ENCODE measurements at places on chromosomes 1 and 21. TPM values are rescaled to one million over a fixed set of nuclear protein-coding genes. Genes with fewer than 3 reads are reported as not detected.

Gene FOXD3
- total RNA-seq = not detected

DNA sequence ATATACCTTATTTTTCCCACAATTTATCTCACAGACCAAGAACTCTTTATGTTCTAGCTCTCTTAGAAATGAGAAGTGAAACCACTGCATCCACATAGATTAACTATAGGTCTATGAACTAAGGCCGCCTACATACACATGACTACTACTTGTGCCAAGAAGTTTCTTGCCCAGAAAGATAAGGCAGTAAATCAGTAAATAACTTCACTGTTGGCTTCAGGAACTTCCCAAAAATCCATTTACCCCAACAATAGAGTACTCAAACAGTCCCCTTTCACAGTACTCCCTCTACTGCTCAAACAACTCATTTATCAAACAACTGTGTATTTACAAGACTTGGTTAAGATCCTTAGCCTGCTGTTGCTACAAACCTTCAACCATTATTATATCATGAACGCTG, 96.5 kb downstream of the NME7 start:
- no peaks in the 10 kb centered on the region for H3K27me3 ChIP-seq
- no peak for DNase-seq
- no peaks in the 10 kb centered on the region for H3K4me1 ChIP-seq

Gene SLFNL1
- 3.0 TPM for total RNA-seq

DNA sequence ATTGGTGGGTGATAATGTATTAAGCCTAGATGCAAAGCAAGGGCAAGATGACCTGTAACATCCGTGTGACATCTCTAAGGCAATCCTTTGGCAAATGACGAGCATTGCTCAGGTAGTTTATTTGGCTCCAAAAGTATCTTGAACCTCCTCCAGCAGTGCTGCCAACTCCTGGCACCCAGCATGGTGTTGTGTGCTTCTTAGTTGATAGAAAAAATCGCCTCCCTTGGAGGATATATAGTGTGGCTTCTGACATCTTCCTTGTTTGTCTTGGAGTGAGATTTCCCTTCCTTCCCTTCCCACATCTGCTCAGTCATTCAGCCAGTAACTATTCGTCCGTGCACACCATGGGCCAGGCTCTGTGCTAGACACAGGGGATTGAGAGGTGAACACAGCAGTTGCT, 121.8 kb downstream of the TOMM20 start:
- no peaks in the 10 kb centered on the region for H3K36me3 ChIP-seq
- no peaks in the 10 kb centered on the region for H3K27me3 ChIP-seq
- H3K27ac ChIP-seq = no peak overlapping the region
- H3K4me3 ChIP-seq = no peak overlapping the region
- H3K4me1 ChIP-seq = no peaks in the 10 kb centered on the region
- DNase-seq = no peak

DNA sequence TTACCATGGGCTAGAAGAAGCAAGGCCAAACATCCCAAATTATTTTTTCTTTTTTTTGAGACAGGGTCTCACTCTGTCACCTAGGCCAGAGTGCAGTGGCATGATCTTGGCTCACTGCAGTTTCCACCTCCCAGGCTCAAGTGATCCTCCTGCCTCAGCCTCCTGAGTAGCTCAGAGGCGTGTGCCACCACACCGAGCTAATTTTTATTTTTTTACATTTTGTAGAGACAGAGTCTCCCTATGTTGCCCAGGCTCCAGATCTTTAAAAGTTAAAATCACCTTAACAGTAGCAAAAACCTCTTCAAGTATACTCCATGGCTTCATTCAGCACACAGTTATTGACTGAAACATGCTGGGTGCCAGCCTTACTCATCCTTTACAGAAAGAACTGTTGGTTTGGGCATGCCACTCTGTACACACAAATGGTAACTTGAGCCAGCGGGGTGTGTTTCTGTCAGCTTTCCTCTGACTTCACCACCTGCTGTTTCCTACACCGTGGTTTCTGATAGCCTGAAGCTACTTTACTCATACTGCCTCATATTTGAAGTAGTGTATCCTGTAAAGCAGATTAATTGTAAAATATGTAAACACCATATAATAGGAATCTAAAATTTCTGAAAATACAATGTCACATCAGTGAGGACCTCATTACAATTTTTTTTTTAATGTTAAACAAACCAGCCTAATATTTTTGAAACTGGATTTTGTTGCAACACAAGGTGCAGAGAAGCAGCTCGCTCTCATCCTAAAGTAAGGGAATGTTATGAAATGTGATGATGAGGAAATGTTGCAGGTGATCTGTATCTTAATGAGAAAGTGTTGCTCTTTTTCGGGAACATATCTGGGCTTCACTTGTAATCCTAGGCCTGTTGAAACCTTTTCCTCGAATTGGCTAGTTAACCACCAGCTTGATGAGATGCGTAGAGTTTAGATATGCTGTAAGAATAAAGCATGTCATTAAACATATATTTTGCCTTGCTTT, 113.9 kb downstream of the ATP5PO start:
- peaks cover 11% of the 10 kb centered on the region for H3K36me3 ChIP-seq
- no peak for DNase-seq
- H3K4me3 ChIP-seq = no peak overlapping the region
- H3K27ac ChIP-seq = peak overlapping the region; percentile 17
- H3K4me1 ChIP-seq = peaks cover 3% of the 10 kb centered on the region

Gene CYP4Z1
- total RNA-seq = 1.00 TPM

Gene LMX1A
- total RNA-seq = 0.79 TPM

GRCh38 chr1:55034476-55035133, 4.7 kb upstream of the PCSK9 start:
- DNase-seq = no peak
- no peaks in the 10 kb centered on the region for H3K4me1 ChIP-seq
- H3K27ac ChIP-seq = no peak overlapping the region
- H3K4me3 ChIP-seq = no peak overlapping the region

DNA sequence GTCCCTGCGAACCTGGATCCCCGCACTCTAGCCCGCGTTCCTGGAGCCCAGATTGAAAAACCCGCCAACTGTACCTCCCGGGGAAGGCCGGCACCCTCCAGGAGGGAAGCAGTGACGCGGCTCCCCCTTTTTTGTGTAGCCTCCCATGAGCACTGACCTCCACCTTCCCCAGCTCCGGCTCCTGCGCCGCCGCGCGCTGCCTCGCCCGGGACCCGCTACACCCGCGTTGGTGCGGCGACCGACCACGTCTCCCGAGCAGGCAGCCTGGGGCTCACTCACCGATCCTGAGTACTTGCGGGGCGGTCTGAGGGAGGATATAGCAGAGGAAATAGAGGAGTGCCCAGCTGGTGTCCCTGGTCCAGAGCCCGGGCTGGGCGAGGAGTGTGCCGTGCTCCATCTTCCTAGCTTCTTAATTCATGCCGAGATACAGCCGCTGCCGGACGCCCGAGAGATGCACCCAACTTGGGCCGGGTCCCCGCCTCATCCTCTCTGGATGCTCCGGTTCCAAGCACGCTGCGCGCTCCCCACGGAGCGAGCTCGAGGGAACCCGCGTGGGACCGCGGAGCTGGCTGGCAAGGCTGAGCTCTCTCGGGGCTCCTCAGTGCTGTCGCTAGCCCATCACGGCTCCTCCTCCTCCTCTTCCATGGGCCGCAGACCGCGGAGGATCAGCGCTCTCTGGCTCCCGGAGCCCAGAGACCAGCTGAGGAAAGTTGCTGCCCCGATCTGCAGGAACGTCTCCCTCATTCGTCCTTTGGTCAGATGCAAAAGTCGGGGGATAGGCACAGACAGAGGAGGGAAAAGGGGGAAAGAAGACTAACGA, 482 bp downstream of the GRIK1 start:
- H3K4me3 ChIP-seq = no peak overlapping the region
- no peaks in the 10 kb centered on the region for H3K36me3 ChIP-seq
- no peak for DNase-seq
- H3K27ac ChIP-seq = no peak overlapping the region
- no peaks in the 10 kb centered on the region for H3K4me1 ChIP-seq
- H3K27me3 ChIP-seq = peaks cover 35% of the 10 kb centered on the region

Gene CELA2B
- not detected for total RNA-seq

DNA sequence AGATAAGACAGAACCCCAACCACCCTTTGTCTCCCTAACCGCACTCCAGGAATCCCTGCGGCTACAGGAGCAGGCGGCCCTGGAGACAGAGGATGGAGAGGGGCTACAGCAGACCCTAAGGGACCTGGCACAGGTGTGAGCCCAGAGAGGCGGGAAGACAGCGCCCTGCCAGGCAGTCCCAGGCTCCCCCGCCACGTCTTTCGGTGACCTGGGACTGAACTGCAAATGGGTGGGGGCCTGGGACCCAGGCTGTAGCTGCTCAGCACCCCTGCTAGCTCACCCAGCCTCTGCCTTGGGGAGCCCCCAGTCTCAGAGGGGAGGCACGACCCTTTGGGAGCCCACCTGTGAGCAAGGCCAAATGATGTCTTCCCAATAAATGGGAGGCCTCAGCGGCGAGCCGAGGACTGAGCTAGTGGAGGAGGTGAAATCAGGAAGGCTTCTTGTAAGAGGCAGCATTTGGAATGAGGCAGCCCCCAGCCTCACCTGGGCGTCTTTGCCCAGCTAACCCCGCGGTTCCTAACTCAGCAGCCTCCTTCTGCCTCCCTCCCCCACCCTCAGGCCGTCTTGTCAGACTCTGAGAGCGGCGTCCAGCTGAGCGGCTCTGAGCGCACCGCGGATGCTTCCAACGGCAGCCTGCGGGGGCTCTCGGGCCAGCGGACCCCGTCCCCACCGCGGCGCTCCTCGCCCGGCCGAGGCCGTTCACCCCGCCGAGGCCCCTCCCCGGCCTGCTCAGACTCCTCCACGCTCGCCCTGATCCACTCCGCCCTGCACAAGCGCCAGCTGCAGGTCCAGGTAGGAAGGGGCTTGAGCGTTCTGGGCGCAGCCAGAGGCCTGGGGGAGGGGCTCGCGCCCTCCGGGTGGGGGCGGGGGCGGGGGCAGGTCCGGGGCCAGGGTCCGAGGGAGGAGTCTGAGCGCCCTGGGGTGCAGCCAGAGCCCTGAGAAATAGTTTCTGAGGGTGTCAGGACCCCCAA, 16.9 kb downstream of the CROCC start:
- H3K27me3 ChIP-seq = no peaks in the 10 kb centered on the region
- no peaks in the 10 kb centered on the region for H3K36me3 ChIP-seq
- no peak overlapping the region for H3K27ac ChIP-seq
- H3K4me1 ChIP-seq = no peaks in the 10 kb centered on the region
- no peak for DNase-seq

DNA sequence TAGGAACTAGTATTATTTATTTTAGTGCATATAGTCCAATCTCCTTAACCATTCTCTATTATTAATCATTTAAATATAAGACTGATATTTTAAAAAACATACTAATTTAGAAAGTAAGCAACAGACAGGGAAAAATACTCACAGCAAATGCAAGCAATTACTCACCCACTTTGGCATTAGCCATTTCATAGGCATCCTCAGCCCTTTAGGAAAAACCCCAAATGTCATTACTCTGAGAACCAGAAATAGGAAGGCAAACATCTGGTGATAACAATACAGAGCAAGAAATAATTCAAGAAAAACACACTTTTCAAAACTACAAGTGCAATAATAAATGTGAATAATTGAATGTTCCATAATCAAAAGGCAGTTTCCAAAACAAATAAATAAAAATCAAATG, 545.1 kb downstream of the PLPP3 start:
- no peaks in the 10 kb centered on the region for H3K27me3 ChIP-seq
- H3K27ac ChIP-seq = no peak overlapping the region
- DNase-seq = no peak
- H3K4me3 ChIP-seq = no peak overlapping the region

Gene PTAFR
- 2.0 TPM for total RNA-seq

GRCh38 chr1:20431176-20431460, 54.9 kb downstream of the CAMK2N1 start:
- no peak for DNase-seq
- no peak overlapping the region for H3K27ac ChIP-seq
- H3K4me3 ChIP-seq = no peak overlapping the region

Gene FAM89A
- 3.3 TPM for total RNA-seq

GRCh38 chr1:1306070-1306660, 1.6 kb downstream of the ACAP3 start:
- H3K4me3 ChIP-seq = peak overlapping the region; percentile 19
- no peaks in the 10 kb centered on the region for H3K27me3 ChIP-seq
- H3K27ac ChIP-seq = peak overlapping the region; percentile 86
- DNase-seq = no peak
- H3K4me1 ChIP-seq = peaks cover 48% of the 10 kb centered on the region

DNA sequence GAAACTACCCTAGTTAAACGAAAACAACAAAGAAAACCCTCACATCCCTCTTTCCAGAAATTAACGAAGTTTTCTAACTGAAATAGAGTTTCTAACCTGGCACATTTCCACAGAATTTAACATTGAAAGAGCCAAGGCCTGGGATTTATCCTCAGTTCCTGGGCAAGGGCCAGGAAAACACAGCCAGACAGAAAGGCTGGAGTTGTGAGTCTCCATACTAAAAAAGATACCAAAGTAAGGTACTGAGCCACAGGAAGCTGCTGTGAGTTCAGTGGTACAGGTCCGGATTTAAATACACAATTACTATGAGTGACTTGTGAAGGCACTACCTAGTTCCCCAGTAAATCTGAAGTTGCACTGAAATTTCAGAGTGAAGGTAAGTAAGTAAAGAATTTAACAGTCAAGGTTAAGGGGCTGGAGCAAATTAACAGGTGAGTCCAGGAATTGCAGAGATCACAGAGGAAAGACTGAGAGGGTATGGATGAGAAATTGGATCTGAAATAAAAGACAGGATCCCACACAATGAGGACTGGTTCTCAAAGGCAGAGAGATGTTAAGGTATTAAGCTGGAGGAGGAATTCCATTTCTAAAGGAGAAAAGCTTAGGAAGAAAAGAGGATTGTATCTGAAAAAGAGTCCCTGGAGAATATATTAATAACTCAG, 905 bp downstream of the LIX1L start:
- no peaks in the 10 kb centered on the region for H3K36me3 ChIP-seq
- H3K27me3 ChIP-seq = peaks cover 31% of the 10 kb centered on the region
- DNase-seq = no peak
- peak overlapping the region; percentile 96 for H3K27ac ChIP-seq
- H3K4me1 ChIP-seq = peaks cover 40% of the 10 kb centered on the region

DNA sequence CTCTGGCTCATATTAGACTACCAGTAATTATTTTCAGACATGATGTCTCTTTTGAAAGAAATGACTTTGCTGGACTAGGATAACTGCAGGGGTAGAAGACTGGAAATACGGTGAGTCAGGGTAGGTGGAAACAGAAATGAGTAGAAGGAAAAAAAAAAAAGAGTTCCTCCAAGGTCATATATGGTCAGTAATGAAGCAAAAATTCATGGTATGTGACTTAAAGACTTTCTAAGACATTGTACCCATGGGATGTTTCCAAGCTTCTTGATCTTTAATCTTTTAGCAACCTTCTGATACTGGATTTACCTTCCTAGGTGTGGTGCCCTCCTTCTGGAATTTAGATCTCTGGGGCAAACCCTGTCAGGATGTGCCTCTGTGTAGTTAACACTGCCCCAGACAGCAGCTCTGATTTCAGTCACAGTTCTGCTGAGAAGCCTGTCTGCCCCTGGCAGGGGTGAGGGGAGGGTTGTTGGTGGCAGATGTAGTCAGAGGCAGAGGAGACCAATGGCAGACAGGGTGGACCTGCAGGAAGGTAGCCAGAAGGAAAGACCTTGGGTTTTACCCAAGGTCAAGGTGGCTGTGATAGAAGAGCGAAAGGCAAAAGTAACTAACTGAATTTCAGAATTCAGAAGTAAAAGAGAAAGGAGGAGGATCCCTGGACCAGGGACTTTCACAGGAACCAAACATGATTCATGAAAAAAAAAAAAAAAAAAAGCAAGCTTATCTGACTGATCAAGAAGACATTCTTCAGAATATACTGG, 44.1 kb upstream of the BCL10 start:
- H3K36me3 ChIP-seq = no peaks in the 10 kb centered on the region
- no peak overlapping the region for H3K4me3 ChIP-seq
- H3K4me1 ChIP-seq = no peaks in the 10 kb centered on the region
- DNase-seq = no peak
